ENCODE measurements at places on chromosomes 1 and 21.

DNA sequence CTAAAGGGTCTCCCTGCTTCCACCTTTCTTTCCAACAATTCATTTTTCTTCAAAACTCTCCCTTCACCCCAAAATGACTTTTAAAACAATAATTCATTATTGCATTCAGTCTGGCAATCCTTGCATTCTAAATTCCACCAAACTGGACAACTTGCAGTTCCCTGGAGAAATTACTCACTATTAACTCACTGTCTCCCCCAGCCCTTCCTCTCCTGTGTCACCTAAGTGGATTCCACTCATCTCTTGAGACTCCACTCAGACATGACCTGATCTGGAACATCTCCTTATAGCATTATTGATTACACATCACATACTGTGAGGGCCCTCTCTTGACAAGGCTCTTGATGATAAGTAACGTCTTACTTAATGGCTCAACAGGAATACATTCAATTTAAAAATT is 257.1 kb downstream of the BRINP2 start:
- DNase-seq = no peak

GRCh38 chr1:93703643-93704042 is 22.0 kb upstream of the BCAR3 start:
- no peak for DNase-seq

DNA sequence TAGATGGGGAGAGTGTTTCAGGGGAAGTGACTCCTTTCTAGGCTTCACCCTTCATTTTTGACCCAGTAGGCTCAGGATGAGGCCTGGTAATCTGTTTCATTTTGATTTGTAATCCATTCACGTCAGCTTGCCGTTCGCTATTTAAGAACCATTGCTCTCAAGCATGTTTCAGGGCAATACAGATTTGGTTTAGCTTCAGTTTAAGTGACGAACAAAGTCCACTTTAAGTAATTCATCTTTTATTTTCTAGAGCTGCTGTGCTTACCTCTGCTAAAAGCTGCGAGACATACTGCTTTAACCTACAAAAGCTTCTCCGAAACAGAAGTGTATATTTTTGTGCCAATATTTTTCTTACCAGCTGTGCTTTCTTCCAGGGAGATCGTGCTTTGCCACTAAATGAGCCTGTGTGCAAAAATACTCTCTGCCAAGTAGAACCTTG is 8.9 kb upstream of the FMO3 start:
- no peak for DNase-seq

- DNase-seq = no peak
Observed at GRCh38 chr1:99557546-99558202, 88.2 kb upstream of the PALMD start.

DNA sequence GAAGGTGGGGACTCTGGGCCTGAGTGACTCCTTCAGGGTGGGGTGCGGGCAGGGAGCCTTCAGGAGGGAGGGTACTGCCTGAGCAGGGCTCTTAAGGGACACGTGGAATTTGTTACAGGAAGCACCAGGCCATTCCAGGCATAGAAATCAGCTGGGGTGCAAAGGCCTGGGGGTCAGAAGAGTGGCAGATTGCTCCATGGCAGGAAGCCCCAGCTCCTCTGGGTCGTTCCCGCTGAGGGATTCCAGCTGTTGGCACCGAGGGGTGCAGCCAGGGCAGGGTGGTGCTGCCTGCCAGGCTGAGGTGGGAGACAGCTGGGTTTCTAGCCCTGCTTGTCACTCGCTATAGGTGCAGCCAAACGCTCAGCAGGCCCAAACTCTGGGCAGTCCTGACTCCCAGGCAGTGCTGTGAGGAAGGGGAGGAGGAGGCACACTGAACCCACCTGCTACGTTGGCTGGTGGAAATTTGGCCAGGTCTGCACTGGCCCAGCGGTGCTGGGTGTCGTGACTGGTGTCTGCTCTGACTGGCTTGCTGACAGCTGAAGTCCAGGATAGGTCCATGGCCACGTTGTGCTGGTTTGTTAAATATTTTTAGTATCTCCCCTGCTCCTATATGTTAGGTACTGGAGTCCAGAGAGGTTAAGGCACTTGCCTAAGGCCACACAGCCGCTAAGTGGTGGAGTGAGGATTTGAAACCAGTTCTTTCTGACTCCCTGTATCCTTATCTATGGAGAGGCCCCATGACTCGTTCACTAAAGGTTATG is 19.3 kb downstream of the TNFRSF1B start:
- no peak for DNase-seq

DNA sequence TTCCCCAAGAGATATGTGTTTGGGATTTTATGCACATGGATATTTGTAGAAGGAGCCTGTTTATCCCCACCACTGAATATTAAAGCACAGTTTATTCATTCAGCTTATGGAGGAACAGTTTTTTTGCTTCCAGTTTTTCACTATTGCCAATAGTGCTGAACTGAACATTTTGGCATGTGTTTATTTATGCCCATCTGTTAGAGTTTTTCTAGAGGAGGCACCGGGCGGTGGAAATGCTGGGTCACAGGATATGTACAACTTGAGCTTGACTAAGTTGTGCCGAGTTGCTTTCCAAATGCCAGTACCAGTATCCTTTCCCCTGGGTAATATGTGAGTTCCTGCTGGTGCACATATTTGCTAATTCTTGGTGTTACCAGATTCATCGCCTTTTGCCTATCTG is 111.3 kb downstream of the GREM2 start:
- DNase-seq = no peak

DNA sequence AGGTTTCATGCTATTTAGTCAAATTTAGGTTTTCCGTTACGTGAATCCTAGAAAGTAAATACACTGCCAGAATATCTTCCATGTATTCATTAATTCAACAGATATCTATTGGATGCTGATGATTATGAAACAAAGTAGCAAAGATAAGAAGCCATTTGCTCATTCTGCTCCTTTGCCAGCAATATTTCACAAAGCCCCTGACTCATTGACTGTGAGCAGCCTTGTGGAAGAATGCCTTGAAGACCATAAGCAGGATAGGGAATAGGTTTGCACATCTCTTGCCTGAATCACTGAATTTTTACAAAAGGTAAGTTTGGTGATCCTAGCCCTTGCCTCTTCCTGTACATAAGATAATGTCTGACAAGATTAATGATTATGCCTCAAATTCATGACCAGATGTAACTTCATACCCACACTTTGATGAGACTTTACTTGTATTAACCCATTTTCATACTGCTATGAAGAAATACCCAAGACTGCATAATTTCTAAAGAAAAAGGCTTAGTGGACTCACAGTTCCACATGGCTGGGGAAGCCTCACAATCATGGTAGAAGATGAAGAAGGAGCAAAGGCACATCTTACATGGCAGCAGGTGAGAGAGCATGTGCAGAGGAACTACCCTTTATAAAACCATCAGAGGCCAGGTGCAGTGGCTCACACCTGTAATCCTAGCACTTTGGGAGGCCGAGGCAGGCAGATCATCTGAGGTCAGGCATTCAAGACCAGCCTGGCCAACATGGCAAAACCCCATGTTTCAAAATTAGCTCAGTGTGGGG is 1.6 kb upstream of the PIGK start:
- DNase-seq = no peak

DNA sequence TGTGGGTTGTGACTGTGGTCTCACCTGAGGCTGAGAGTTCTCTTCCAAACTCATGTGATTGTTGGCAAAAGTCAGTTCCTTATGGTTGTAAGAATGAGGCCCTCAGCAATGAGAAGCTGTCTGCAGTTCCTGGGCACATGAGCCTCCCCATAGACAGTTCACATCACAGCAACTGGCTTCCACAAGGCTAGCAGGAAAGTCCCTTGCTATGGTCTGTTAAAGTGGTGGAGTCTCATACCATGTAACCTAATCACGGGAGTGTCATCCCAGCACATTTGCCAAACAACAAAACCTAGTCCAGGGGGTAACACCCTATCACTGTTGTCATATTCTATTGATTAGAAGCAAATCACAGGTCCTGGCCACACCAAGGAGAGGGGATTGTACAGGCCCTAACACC is 163.8 kb downstream of the BACH1 start:
- DNase-seq = no peak

- no peak for DNase-seq
Observed at GRCh38 chr1:157984469-157984868, 9.0 kb upstream of the KIRREL1 start.

GRCh38 chr1:2529784-2530512 is at the start of gene HES5:
TSS of gene HES5 (minus strand) at chr1:2530263. CDS start at chr1:2530164, 99 bp downstream.
- DNase-seq = no peak

DNA sequence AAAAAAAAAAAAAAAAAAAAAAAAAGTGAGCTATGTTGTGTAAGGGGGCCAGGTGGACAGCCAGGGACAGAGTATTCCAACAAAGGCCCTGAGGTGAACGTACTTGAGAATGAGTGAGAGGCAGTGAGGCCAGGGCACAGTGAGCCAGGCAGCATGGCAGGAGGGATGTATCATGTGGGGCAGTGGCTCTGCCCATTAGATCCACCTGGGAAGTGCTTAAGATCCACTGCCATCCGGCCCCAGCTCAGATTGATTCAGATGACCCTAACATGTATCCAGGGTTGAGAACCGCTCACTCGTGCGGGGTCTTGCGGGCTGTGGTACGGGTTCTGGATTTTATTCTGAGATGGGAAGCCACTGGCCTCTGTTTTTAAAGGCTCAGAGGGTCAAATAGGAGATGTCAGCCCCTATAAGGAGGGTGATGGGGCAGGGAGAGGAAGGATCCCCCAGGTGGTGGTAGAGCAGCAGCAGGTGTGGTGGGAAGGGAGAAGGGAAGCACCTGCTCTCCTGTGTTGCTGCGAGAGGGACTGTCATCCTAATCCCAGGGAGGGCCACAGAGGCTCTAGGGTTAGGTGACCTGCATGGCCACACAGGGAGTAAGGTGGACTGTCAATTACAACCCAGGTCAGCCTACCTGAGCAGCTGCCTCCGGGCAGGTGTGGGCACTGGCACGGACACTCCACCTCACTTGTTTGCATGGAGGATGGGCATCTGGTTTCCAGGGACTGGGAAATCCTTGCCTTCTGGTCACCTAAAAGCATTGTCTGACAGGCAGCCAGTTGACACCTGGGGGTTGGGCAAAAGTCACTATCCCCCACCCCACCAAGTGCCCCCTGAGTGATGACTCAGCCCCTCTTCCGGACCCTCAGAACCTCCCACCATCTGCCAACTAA is 31.6 kb downstream of the CDK18 start:
- no peak for DNase-seq

DNA sequence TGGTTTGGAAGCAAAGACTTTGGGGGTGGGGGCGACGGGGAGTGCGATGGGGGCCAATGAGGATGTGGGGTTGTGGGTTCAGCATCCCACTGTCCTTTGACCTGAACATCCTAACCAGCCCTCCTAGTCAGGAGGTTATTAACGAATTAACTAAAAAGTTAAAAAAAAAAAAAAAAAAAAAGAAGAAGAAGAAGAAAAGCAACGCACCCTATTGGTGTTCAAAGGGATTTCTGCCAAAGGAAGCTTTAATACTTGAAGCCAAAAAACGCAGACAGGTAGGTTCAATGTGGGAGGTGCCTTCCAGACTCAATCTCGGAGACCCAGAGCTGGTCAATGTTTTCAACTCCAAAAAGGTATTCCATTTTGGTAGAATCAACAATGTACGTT is 2.2 kb downstream of the CLIC6 start:
- DNase-seq = no peak

DNA sequence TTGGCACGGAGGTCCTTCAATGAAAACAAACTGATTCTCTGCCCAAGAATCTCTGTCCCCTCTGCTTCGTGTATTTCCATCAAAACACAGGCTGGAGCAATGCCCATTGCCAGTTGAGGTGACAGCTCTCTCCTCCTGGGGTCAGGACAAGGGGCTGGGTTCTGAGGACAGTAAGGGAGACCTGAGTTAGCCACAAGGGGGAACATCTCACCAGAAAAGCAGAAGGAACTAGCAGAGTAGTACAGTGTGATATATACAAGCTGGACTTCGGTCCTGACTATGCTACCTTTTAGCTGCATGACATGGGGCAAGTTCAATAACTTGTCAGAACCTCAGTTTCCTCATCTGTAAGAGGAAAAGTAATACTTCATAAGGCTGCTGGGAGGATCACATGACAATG is 50.3 kb downstream of the SYT2 start:
- no peak for DNase-seq

GRCh38 chr1:145871994-145872924 is 13.4 kb upstream of the PIAS3 start:
- DNase-seq = no peak

DNA sequence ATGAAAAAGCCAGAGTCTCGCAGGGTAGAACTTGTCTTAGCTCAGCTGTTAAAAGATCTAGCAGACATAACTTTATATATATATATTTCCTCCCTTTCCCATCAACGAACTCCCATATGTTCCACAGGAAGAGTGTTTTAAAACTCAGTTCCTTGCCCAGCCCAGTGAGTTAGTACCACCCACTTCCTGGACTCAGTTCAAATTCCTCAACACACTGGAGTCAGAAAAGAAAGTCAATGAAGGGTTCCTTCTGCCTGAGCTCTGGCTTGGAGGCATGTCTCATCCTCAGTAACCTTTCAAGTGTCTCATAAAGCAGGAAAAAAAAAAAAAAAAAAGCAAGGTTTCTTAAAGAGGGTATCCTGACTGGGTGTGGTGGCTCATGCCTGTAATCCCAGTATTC is 15.6 kb downstream of the TPM3 start:
- no peak for DNase-seq

All from activated CD4-positive, CD25-positive, alpha-beta regulatory T cell (primary cell).